ENCODE measurements at places on chromosomes 7 and 10.

GRCh38 chr7:25240340-25240739 is 12.1 kb upstream of the NPVF start:
- DNase-seq = no peak

GRCh38 chr10:10786109-10787090 is 231.3 kb upstream of the CELF2 start:
- DNase-seq = no peak

DNA sequence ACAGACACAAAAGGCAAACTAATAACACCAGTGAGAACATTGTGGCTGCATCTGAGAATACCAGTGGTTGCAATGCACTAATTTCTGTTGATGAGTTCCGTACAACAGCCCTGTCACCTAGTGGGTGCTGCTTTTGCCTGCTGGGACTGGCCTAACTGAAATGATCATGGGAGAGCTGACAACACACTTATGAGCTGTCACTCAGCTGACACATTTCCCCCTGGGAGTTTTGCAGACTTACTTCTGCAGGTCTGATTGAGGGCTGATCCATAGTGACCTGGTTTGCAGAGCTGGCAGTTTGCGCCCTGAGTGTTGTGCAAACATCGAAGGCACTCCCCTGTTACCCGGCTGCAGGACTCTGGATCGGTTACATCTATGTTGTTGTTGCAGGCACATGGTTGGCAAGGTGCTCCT is 60.6 kb upstream of the LAMB1 start:
- DNase-seq = no peak

GRCh38 chr7:150648353-150649079 is 16.3 kb upstream of the GIMAP6 start:
- DNase-seq = no peak

- no peak for DNase-seq
Observed at GRCh38 chr10:120732643-120733313, 118.4 kb upstream of the WDR11 start.
